M059J (cell line): ENCODE measurements at places on chromosomes 12 and 14. TPM values are rescaled to one million over a fixed set of nuclear protein-coding genes. Genes with fewer than 3 reads are reported as not detected.

DNA sequence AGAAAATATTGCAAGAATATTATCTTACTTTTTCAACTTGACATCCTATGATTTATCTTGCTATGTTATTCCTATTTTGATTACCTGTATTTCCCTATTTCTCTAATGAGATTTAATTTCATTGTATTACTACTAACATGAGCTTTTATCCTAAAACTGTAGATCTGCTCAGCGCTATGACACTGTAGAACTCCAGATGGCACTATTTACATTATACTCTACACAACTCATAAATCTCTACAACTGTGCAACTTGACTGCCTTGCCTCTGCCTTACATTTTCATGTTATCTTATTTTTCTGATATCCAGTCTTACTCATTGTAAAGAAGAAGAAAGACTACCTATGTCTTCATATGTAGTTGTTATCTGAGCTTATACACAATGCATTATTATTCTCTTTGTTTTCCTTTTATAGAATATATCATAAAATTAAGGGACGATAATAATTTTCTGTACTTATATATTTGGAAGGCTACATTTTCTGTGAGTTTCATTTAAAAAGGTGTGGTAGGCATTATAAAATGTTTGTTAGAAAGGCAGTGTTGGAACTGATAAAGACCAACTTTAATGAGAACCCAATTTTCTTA is 24.1 kb downstream of the NUP37 start:
- DNase-seq: peak; percentile 9

- DNase-seq: peak; percentile 37
These were observed 51.2 kb downstream of the ACSS3 start for GRCh38 chr12:81128930-81129554.

Gene B3GNT4
- total RNA-seq: 0.15 and 0.34 TPM in 2 replicates

Gene FICD
- 9.7 and 12.5 TPM in 2 replicates for total RNA-seq
